ENCODE measurements at places on chromosomes 3 and 15. TPM values are rescaled to one million over a fixed set of nuclear protein-coding genes. Genes with fewer than 3 reads are reported as not detected.

- H3K4me3 ChIP-seq = no peak overlapping the region
- no peaks in the 10 kb centered on the region for H3K36me3 ChIP-seq
- H3K4me1 ChIP-seq = no peaks in the 10 kb centered on the region
- no peaks in the 10 kb centered on the region for H3K27me3 ChIP-seq
- no peak for DNase-seq
- H3K27ac ChIP-seq = no peak overlapping the region
Observed at GRCh38 chr3:34568766-34569165, 770.3 kb downstream of the PDCD6IP start.

GRCh38 chr3:4568841-4569240, 75.7 kb downstream of the ITPR1 start:
- no peak overlapping the region for H3K27ac ChIP-seq
- no peaks in the 10 kb centered on the region for H3K27me3 ChIP-seq
- no peaks in the 10 kb centered on the region for H3K36me3 ChIP-seq
- no peak overlapping the region for H3K4me3 ChIP-seq

C3orf70 gene
- polyA plus RNA-seq = 0.22 TPM

- H3K27me3 ChIP-seq = no peaks in the 10 kb centered on the region
- H3K4me3 ChIP-seq = no peak overlapping the region
- no peaks in the 10 kb centered on the region for H3K36me3 ChIP-seq
- peaks cover 14% of the 10 kb centered on the region for H3K4me1 ChIP-seq
- no peak for DNase-seq
Observed at GRCh38 chr3:4061195-4061594, 242.0 kb upstream of the SETMAR start.

SUCNR1 gene
- 0.01 TPM for polyA plus RNA-seq

GRCh38 chr3:49133226-49133951, 539 bp upstream of the LAMB2 start:
- peaks cover 18% of the 10 kb centered on the region for H3K4me1 ChIP-seq
- H3K27me3 ChIP-seq = no peaks in the 10 kb centered on the region
- H3K27ac ChIP-seq = peak overlapping the region; percentile 76
- H3K36me3 ChIP-seq = peaks cover 29% of the 10 kb centered on the region
- peak; percentile 86 for DNase-seq
- H3K4me3 ChIP-seq = peak overlapping the region; percentile 89

SLC2A2 gene
- polyA plus RNA-seq = 0.05 TPM

GRCh38 chr3:170485696-170486095, 67.0 kb downstream of the CLDN11 start:
- H3K27me3 ChIP-seq = no peaks in the 10 kb centered on the region
- DNase-seq = no peak
- no peak overlapping the region for H3K4me3 ChIP-seq
- H3K4me1 ChIP-seq = no peaks in the 10 kb centered on the region
- no peak overlapping the region for H3K27ac ChIP-seq

- H3K4me1 ChIP-seq = peaks cover 25% of the 10 kb centered on the region
- peak; percentile 64 for DNase-seq
- H3K27me3 ChIP-seq = no peaks in the 10 kb centered on the region
- no peaks in the 10 kb centered on the region for H3K36me3 ChIP-seq
Observed at GRCh38 chr3:27483117-27484014, 818 bp downstream of the SLC4A7 start.

GRCh38 chr3:41532976-41533375, 333.7 kb downstream of the CTNNB1 start:
- no peak for DNase-seq
- H3K27me3 ChIP-seq = no peaks in the 10 kb centered on the region
- no peak overlapping the region for H3K27ac ChIP-seq
- no peaks in the 10 kb centered on the region for H3K4me1 ChIP-seq

Measured in psoas muscle (tissue), 8 donors.